ENCODE measurements at places on chromosomes 4 and X. TPM values are rescaled to one million over a fixed set of nuclear protein-coding genes. Genes with fewer than 3 reads are reported as not detected.

IL21 gene
- not detected for total RNA-seq

TDO2 gene
- total RNA-seq = not detected

S100P gene
- not detected for total RNA-seq

LONRF3 gene
- total RNA-seq = 38.4 TPM

DDX60 gene
- total RNA-seq = 19.5 TPM

IL1RAPL2 gene
- not detected for total RNA-seq

BTK gene
- total RNA-seq = under 0.01 TPM

TRMT44 gene
- 9.1 TPM for total RNA-seq

CABS1 gene
- not detected for total RNA-seq

DIPK2B gene
- total RNA-seq = 57.9 TPM

MTMR8 gene
- 0.51 TPM for total RNA-seq

FAM47E gene
- 0.26 TPM for total RNA-seq

DCAF12L2 gene
- total RNA-seq = not detected

ZNF280C gene
- total RNA-seq = 1.5 TPM

CENPVL1 gene
- not detected for total RNA-seq

FGFR3 gene
- 2.4 TPM for total RNA-seq
